ENCODE measurements at places on chromosomes 5 and 9.

- no peak for DNase-seq
Measured at GRCh38 chr5:21823588-21823987, 1029.6 kb downstream of the CDH12 start.

DNA sequence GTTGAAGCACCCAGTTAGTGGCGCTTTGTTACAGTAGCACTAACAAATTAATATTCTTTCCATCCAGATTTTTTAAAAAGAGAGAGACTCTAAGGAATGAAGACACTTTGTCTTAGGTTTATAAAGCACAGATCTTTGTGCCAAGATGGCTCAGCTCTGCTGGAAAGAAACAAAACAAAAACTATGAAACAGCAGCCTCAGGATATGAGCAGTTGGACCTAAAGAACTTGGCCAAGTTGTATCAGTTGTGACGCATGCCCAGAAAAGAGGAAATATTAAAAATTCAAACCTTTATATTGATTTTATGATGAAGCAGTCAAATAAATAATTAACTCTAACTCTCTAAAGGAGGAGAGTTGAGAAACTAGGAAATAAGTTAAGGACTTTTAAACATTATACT, 427.2 kb downstream of the SPOCK1 start:
- no peak for DNase-seq

GRCh38 chr9:136275655-136276429, 28.1 kb downstream of the CCDC187 start:
- DNase-seq: no peak

DNA sequence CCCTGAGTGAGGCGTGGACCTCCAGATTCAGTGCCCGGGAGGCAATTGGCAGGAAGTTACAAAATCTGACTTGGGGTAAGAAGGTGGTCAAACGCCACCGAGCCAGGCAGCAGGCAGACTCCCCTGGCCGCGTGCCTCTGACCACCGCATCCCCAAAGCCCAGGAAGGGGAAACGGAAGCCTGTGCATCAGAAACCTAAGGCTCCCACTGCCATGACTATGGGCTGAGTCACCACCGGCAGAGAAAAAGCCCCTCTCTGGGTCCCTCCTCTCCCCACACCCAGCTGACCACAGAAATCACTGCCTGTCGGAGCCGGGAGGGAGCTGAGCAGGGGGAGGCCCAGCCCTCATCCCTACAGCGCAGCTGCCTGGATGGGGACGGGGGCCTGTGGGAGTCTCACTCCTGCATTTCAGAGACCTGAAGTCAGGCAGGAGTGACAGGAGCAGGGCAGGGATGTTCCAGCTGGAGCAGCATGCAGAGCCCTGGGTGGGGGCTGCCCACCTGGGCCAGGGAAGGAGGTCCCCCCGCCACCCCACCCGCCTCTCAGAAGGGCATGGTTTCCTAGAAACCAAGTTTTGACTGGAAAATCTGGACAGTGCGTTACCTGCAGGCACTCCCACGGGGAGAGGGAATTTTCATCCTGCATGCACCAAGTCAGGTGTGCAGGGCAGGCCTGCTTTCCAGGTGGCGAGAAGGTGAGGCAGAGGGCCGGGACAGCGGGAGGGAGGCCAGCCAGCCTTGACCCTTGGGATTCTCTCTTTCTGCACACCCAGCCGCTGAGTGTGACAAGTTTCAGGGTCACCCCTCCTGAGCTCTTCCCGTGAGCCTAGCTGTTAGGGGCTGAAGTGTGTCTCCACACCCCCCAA, 68.2 kb downstream of the LRSAM1 start:
- DNase-seq: no peak

GRCh38 chr5:5380298-5380697, 42.2 kb upstream of the ICE1 start:
- DNase-seq: no peak

Data from adrenal gland (tissue), 19 donors.